ENCODE measurements at places on chromosomes 2 and 18.
A peak's percentile ranks its signal among the peaks of the same experiment; 100 is the strongest.

- no peaks in the 10 kb centered on the region for H3K27me3 ChIP-seq
- no peak overlapping the region for H3K27ac ChIP-seq
- H3K4me3 ChIP-seq = no peak overlapping the region
Measured at GRCh38 chr2:37966326-37966725, 41.2 kb downstream of the RMDN2 start.

GRCh38 chr2:201260302-201260800 is at the start of gene CASP8:
Gene CASP8, plus strand, starts transcription at chr2:201260536. Its CDS starts 5,951 bp downstream, at chr2:201266487.
- H3K4me1 ChIP-seq = peaks cover 25% of the 10 kb centered on the region
- peak within 1 kb of the TSS; percentile 99 for H3K27ac ChIP-seq
- H3K36me3 ChIP-seq = no peaks in the 10 kb centered on the region
- no peaks in the 10 kb centered on the region for H3K27me3 ChIP-seq

DNA sequence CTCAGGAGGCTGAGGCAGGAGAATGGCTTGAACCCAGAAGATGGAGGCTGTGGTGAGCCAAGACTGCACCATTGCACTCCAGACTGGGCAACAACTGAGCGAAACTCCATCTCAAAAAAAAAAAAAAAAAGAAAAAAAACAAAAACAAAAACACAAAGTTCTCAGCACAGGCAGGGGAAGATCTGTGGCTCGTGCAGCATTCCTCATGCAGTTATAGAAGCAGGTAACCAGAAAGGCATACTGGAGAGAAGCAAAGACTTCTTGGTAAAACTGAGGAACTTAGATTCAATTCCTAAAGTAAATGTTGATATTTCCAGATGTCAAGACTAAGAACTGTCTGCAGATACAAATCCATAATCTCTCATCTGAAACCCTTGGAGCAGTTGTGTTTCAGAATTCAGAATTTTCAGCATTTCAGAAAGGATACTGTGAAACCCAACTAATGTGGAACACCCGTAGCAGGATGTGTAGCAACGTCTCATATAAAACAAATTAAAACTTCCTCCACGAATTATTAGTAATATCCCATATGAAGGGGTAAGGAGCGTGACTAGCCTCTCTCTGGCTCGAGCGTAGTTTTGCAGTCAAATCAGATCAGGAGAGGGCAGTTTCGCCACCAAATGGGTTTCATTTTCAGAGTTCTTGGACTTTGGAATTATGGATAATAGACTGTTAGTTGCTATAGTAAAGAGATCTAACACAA is 13.2 kb upstream of the SLC25A52 start:
- H3K4me1 ChIP-seq = peaks cover 11% of the 10 kb centered on the region
- no peaks in the 10 kb centered on the region for H3K36me3 ChIP-seq
- H3K27ac ChIP-seq = peak overlapping the region; percentile 25
- H3K27me3 ChIP-seq = no peaks in the 10 kb centered on the region

DNA sequence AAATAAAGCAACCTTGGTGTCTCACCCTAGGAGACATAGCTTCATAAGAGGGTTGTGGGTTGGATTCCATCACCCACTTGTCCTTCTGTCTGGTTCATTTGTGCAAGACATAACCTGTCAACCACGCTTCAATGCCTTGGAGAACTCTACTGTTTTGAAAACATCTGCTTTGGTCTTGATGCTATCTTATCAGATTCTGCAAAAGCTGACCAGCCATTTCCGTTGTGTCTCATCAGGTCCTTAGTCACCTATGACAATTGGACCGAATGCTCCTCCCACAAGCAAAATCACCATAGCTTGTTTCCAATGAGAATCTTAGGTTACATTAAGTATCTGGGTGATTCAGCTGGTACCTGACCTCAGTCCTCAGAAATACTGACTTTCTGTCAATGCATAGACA is 35.4 kb downstream of the STAT4 start:
- H3K36me3 ChIP-seq = no peaks in the 10 kb centered on the region
- no peak overlapping the region for H3K27ac ChIP-seq
- peak; percentile 38 for DNase-seq
- H3K27me3 ChIP-seq = no peaks in the 10 kb centered on the region
- peaks cover 27% of the 10 kb centered on the region for H3K4me1 ChIP-seq
- no peak overlapping the region for H3K4me3 ChIP-seq

DNA sequence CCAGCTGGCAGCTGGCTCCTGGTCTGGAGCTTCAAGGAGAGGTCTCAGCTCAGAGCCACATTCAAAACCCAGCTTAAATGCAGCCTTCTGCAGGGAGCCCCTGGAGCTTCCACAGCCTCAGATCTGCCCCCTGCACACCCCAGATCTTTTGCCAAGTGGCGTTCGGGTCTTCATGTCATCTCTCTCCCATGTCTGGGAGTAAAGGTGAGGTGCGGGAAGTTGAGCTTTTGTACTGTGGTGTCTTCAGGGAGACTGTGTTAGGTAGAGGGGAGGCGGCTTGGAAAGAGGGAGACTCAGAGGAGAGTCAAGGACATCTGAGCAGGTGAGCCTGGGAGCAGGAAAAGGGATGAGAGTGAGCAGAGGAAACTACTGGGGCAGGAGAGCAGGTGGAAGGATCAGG is 25.4 kb downstream of the MPHOSPH10 start:
- no peaks in the 10 kb centered on the region for H3K36me3 ChIP-seq
- no peaks in the 10 kb centered on the region for H3K4me1 ChIP-seq
- H3K27ac ChIP-seq = no peak overlapping the region
- no peaks in the 10 kb centered on the region for H3K27me3 ChIP-seq

DNA sequence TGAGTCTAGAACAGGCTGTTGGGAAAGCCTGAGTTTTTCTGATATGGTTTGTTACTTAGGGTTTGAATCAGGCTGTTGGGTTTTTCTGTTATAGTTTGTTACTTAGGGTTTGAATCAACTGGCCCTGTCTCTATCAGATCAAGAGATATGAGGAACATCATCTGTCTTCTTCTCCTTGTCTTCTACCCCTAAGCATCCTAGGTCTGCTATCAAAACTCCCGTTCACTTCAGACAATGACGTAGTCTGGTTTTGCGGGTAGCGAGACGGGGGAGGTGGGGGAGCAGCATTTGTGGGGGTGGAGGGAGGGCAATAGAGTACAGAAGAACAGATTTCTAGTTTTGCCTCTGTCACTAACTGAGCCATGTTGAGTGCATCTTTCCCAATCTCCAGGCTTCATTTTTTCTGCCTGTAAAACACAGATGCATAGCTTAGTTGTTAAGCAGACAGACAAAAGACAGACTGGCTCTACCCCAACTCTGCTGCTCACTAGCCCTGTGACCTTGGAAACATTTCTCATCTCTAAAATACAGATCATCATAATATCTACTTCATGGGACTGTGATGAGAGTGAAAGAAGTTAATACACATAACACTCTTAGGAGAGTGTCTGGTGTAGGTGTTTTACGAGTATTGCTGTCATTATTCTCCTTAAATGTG is 9.1 kb downstream of the TNP1 start:
- no peaks in the 10 kb centered on the region for H3K4me1 ChIP-seq
- H3K27ac ChIP-seq = no peak overlapping the region
- no peak overlapping the region for H3K4me3 ChIP-seq
- no peaks in the 10 kb centered on the region for H3K36me3 ChIP-seq
- DNase-seq = no peak

DNA sequence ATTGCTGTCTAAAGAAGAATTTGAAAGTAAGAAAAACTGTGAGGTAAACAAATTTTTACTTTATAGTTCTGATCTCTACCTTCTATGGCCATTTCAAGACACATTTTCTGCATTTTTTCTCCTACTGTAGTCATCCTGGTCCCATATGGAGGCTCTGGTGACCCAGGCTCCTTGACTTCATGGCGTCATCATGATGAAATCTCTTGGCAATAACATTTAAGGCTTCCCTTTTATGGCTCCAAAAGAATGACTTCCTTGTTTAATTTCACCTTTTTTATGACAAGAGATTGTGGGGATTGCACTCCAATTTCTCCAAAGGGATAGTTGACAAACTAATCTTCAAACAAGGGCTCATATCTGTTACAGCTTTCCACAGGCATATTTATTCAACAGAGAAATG is 143.0 kb upstream of the SCN7A start:
- H3K36me3 ChIP-seq = no peaks in the 10 kb centered on the region
- no peaks in the 10 kb centered on the region for H3K27me3 ChIP-seq
- H3K4me1 ChIP-seq = no peaks in the 10 kb centered on the region

All from GM12878 (cell line).